ENCODE measurements at places on chromosomes 5 and 9. TPM values are rescaled to one million over a fixed set of nuclear protein-coding genes. Genes with fewer than 3 reads are reported as not detected.

FAM153A gene
- total RNA-seq: 1.2 TPM

TAF11L10 gene
- total RNA-seq: not detected

DNA sequence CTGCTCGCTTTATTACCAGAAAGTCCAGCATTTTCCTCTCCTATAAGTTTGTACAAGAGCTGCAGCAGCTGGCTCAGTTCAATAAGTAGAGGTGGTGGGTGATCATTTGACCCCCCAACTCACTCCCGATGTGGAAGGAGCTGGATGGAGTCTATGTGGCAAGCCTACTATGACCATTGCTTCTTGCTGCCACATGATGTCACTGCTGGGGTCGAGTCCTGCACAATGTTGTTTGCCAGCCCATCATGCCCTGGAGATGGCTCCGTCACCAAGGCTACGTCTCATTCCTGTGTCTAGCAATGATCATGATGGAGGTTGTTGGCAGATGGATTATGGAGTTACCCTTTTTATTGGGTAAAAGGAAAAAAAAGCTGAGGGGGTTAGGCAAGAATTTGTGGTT lies 266.3 kb downstream of the PSAT1 start:
- no peak for DNase-seq

DNA sequence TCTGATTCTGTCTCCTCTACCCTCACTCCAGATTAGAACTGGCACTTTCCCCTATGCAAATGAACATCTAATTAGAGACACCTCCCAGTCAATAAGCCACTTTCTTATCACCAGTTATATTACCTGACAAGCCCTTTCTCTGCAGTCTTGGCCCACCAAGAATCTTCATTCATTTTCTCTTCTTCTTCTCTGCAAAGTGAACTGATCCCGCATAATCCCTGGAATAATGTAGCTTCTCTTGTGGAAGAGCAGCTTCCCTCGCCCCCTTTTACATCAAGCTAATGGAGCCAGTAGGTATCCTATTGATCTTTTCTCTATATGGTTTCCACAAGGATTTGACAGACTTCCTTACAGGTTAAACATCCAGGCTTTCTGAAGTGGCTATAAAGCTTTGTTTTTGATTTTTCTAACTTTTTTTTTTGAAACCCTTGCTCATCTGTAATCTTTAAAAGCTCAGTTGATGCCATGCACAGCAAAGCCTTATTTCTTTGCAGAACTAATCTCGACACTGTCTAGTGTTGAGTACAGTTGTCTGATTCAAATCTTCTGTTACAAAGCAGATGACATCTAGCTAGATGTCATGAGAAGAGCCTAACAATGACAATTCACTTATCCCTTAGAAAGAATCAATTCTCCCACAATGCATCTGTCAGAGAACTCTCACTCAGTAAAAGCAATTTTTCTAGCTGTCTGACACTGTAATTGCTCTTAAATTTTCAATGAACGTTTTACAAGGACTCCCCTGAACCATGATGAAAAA lies 281.4 kb downstream of the ISL1 start:
- DNase-seq: no peak

DNA sequence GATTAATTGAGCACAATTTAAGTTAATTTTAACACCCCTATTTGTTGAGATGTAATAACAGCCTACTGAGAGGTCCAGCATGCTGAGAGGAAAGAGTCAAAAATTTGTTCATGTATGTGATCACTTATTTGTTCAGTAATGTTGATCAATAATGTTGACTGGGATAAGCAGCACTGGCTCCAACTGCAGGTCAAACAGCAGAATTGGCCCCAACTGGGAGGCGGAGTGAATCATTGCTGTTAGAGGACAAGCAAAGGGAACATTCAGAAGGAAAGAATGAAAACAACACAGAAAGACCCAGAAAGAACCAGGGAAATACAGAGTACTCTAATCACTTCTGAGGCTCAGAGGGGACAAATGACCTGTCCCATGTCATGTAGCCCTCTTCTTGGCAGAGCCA lies 221.1 kb downstream of the COMMD10 start:
- DNase-seq: no peak

- peak; percentile 87 for DNase-seq
Observed at GRCh38 chr9:136587145-136587943, 41.5 kb upstream of the NOTCH1 start.

- DNase-seq: no peak
Observed at GRCh38 chr9:8905731-8906130, 1106.2 kb upstream of the DMAC1 start.

DNA sequence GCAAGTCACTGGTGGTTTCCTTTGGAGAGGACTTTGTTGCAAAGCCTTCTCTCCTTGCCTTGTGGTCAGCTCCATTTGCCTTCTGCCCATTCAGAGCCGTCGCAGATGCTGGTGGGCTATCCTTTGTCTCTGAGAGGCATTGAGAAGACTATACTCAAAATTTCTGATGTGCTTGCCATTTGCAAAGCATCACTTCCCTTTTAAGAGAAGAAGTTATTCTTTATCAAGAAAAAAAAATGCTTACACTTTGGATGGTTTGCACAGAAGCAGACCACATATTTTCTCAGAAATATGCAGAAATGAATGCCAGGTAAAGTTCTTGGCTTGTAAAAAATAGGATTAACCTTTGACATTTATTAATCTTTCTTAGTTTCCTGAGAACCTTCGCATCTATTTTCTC lies 195.8 kb upstream of the KLF4 start:
- no peak for DNase-seq
